ENCODE measurements at places on chromosomes 3 and 15.

DNA sequence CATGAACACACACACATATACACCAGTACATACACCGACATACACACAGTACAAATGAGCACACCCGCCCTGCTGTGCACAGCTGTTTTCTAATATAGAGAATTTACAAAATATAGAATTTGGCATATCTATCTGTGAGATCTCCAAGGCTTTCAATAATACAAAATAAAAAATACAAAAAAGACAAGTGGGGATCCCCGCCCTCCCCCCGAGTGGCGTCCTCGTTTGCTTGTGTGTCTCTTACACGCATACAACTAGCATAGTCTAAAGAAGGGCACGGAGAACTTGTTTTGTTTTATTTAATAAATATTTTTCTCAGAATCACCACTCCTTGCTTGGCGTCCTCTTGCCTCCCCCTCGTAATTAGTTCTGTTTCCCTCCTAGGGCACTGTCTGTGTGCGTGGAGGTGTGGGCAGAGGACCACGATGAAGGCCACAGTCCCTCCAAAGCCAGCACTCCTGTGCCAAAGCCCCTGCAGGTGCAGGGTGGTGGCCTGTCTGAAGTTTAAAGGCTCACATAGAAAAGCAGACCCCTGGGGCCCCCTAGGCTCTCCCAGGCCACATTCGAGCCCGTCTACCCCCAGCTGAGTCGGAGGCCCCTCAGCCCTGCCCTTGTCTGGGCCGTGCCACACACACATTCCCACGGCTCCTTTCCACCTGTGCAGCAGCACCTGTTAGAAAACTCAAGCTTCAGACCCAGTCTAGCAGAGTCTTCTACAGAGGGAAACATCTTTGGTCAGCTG, 82.1 kb downstream of the SEC22A start:
- DNase-seq: no peak

DNA sequence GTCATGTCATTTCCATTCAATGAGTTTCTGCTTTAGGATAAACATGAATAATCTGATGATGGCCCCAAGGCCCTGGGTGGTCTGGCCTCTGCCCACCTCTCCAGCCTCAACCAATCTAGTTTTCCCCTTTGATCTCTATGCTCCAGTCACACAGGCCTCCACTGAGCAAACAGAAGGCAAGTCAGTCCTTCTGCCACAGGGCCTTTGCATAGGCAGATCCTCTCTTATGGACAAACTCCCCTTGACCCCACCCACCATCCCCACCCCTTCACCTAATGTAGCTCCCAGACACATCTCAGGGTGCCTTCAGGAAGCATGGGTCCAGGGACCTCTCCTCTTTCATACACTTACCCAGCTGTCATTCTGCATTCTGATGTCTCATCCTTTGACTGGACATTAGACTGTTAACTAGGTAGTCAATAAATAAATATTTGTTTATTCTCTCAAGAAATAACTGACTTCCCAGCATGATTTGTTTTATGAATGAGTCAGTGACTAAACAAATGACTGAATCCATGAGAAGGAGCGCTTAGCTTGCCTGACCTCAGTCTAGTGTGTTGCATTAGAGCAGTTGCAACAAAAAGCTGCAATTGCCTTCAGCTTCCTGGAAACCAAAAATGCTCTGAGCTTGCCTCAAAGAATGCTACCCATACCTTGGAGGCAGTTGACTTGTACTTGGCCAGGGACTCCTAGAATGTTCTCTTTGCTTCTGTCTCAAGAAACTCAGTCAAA, 386.6 kb upstream of the WNT5A start:
- no peak for DNase-seq

GRCh38 chr3:22922317-22922716, 280.8 kb upstream of the UBE2E2 start:
- peak; percentile 45 for DNase-seq

DNA sequence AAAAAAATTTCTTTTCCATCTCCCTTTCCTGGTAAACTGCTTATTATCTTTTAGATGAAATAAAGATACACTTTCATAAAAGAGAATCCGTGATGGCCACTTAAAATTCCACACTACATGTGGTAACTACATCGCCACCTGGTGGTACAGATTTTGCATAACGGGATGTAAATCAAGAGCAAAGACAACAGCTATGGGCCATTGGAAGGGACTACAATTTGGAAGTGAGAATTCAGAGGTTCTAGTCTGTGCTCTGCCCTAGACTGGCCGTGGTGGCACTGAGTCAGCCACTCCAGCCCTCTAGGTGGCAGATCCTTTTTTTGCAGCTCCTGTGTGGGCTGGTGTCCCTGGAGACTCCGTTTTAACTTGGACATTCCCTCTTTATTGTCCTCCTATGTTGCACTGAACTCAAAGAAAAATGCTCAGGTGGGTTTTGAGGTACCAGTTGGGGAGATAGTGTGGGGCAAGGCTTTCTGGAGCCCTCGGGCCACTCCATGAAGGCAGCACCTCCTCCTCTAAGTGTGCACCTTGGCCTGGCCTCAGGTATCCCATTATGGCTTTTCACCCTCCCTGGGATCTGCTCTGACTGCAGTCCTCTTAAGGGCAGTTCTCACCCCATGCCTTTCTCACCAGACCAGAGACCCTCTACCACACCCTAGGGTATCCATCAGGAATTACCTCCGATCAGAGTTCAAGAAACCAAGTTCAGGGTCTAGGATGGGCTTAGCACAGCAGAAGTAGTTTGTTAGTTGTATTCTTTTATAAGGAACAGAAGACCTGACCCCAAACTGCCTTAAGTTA, 54.9 kb downstream of the SPSB4 start:
- peak; percentile 96 for DNase-seq

DNA sequence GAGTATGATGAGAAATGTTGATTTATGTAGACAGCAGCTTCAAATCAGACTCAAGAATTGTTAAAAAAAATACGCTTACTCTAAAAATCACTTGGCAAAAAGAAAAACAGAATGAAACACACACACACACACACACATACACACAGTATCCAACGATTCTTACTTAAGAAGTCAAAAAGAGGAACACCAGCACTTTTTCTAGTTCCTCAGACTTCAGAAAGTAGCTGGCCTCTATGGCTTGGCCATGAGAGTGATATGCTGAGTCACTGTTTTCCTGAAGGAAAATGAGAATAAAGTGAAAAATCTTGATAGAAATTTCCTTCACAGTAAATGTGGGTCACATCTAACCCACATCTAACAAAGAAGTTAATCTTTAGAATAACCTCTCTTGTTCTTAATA, 22.1 kb downstream of the CNTN3 start:
- DNase-seq: no peak

- no peak for DNase-seq
These were observed 30.9 kb upstream of the ATP1B3 start for GRCh38 chr3:141845407-141846049.

- no peak for DNase-seq
These were observed 238.5 kb upstream of the ZNF385D start for GRCh38 chr3:21989341-21990042.

DNA sequence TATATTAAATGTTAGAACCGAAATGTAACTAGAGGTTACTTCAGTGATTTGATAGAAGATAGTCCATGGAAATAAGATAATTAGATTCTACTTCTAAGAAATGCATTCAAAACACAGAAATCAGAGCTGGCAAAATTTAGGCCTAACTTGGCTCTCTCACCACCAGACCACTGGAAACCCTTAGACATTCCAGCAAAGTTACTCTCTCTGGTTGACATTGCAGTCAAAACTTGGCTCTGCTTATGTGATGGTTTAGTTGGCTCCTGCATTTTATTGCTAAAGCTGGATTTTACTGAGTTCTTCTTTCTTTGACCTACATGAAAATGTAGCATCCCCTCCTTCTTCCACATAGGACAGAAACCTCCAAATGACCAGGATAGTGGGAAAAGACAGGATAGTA, 35.4 kb upstream of the CBLB start:
- no peak for DNase-seq

DNA sequence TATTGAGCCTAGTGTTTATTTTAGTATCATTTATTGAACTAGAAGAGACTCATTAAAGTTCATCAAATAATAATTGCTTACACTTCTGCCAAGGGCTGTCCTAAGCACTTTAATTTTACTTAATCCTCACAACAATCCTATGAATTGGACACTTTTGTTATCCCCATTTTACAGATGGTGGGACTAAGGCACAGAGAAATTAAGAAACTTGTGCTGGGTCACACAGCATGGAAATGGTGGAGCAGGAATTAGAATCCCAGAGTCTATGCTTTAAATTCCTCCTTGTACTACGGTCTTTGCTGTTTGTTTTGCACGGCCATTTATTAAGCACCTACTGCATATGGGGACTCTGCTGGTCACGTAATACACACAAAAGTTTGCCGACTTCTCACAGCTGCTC, 7.9 kb downstream of the ATP2B2 start:
- no peak for DNase-seq

DNA sequence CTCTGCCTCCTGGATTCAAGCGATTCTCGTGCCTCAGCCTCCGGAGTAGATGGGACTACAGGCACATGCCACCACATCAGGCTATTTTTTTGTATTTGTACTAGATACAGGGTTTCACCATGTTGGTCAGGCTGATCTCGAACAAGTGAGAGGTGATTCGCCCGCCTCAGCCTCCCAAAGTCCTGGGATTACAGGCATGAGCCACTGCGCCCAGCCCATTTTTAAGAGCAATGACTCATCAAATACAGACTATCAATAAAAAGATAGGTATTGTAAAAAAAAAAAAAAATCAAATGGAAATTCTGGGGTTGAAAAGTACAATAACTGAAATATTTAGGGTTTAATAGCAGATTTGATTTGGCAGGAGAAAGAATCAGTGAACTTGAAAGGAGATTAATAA, 129.0 kb downstream of the TJP1 start:
- no peak for DNase-seq

- no peak for DNase-seq
These were observed 512.3 kb downstream of the EDEM1 start for GRCh38 chr3:5699811-5700210.

DNA sequence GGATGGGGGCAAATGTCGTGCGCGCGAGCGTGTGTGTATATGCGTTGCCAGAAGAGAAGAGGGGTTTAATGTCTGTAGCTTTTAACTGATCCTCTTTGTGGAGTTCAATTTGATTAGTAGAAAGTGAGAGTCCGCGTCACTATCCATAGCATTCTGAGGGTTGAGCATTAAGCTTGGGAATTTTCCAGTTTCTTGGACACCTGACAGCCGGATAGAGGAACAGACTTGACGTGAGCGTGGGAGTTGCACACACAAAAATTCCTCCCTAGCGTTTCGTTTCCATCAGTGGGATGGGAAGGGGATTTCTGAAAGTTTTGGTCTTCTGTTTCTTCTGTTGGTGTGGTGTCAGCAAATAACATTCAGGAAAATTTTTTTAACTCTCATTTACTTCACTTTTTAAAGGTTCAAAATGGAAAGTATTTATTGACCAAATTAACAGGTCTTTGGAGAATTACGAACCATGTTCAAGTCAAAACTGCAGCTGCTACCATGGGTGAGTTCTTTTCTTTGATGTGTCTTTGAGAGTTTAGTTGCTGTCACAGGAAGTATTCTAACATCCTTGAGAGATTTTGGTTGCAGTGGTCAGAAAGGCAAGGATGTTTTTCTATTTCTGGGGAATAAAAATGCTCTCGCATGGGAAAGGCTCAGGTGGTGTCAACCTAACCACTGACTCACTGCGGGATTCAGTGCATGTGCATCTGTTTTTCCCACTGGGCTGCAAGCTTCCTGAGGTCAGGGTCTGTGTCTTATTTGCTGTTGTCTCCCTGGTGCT, 841 bp downstream of the POGLUT1 start:
- peak; percentile 17 for DNase-seq

GRCh38 chr3:39189150-39189958, 3.0 kb downstream of the XIRP1 start:
- no peak for DNase-seq

- DNase-seq: no peak
These were observed 108.3 kb downstream of the VGLL4 start for GRCh38 chr3:11535243-11535960.

- DNase-seq: no peak
These were observed 80.0 kb upstream of the SKOR1 start for GRCh38 chr15:67745073-67746006.

DNA sequence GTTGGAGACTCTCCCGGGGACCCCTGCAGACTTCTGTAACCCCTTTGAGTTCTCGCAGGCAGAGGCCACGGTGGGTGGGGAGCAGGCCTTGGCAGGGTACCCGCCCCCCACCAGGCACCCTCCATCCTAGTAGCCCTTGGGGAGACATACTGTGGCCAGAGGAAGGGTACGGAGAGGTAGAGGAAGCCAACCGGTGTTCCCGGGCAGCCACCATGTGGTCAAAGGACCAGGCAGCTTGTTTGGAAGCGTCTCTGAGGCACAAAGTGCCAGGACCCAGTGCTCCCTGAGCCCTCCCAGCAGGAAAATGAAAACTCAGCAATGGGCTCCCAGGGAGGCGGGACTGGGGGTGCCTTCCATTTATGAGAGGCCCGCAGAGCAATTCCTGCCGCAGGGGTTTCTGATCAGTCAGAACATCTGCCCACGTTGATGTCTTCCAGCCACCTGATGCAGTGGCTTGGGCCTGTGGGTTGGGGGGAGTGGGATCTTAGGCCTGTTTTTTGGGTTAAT, 53.0 kb upstream of the CGNL1 start:
- DNase-seq: no peak

DNA sequence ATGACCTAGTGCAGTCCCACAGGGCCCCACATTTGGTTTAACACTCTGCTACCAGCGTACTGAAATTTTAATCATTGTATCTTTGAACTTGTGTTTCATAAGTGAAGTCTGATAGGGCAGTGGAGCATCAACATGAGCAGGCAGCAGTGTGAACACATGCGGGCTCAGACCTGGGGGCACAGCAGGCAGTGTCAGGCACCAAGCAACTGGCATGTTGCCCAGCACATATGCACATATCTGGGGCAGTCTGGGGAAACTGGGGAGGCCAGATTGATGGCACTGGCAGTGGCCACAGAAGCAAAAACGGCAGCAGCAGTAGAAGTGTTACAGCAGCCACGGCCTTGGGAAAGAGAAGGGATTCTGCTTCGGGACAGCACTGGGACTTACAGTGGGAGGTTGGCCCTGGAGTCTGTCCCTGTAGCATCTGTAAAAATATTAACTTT, 353.9 kb upstream of the KCNMB2 start:
- DNase-seq: no peak

DNA sequence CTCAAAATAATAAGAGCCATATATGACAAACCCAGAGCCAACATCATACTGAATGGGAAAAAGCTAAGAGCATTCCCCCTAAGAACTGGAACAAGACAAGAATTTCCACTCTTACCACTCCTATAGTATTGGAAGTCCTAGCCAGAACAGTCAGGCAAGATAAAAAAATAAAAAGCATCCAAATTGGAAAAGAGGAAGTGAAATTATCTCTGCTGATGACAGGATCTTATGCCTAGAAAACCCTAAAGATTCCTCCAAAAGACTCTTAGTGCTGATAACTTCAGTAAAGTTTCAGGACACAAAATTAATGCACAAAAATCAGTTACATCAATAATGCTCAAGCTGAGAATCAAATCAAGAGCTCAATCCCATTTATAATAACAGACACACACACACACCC, 45.9 kb upstream of the SLC2A2 start:
- no peak for DNase-seq

DNA sequence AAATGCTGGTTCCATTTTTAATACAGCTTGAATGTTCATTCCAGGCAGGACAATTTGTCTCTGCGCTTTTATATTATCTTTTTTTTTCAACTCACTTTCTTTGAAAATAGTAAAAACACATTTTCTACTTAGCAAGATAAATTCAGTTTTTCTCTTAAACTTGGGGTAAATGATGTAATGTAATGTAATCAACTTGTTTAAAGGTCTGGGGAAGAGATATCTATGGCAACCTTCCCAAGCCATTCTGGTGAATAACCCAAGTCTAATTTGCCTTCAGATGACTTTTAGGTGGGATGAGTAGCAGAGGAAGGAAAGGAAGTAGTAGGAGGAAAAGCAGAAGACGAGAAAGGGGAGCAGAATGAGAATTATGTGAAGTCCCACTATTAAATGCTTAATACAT, 335.1 kb downstream of the SV2B start:
- no peak for DNase-seq
